GM23338 (cell line): ENCODE measurements at places on chromosomes 2 and 18. TPM values are rescaled to one million over a fixed set of nuclear protein-coding genes. Genes with fewer than 3 reads are reported as not detected.

SLC5A7 gene
- polyA plus RNA-seq: 0.05 TPM in 1 of 2 replicates, not detected in the other

TOGARAM2 gene
- 1.8 and 2.4 TPM in 2 replicates for polyA plus RNA-seq

CDH2 gene
- 14.7 and 15.2 TPM in 2 replicates for polyA plus RNA-seq

PRSS56 gene
- 0.27 TPM in 1 of 2 replicates, not detected in the other for polyA plus RNA-seq

RGPD3 gene
- 0.08 TPM in 1 of 2 replicates, not detected in the other for polyA plus RNA-seq
